NCI-H2081 treated with DMSO at 0.1 percent for 48 hours (cell line): ENCODE measurements at places on chromosomes 4 and X.
A peak's percentile ranks its signal among the peaks of the same experiment; 100 is the strongest.

GRCh38 chr4:81792521-81792920, 320.8 kb upstream of the RASGEF1B start:
- DNase-seq, result no peak

- DNase-seq, result no peak
Measured at GRCh38 chr4:67575232-67576058, 16.9 kb downstream of the STAP1 start.

DNA sequence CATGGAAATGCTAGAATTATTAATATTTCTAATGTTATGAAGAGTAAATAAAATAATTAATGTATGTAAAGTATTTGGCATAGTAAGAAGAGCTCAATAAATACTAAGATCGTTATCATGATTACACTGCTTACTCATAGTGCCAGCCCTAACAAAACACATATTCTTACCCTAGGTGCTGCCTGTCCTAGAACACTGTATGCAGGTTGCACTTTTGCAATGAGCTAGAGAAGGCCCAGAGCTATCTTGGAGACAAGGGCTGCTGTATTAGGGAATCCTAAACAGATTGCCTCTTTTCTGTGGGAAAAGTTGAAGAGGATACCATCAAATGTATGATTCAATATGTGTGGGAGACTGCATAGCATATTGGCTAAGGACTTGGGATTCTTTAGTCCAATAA, 48.0 kb upstream of the TMEM164 start:
- DNase-seq, result no peak

GRCh38 chr4:101064541-101065180, 282.7 kb downstream of the PPP3CA start:
- no peak for DNase-seq

GRCh38 chr4:186015212-186015817, 53.6 kb upstream of the TLR3 start:
- DNase-seq, result no peak

DNA sequence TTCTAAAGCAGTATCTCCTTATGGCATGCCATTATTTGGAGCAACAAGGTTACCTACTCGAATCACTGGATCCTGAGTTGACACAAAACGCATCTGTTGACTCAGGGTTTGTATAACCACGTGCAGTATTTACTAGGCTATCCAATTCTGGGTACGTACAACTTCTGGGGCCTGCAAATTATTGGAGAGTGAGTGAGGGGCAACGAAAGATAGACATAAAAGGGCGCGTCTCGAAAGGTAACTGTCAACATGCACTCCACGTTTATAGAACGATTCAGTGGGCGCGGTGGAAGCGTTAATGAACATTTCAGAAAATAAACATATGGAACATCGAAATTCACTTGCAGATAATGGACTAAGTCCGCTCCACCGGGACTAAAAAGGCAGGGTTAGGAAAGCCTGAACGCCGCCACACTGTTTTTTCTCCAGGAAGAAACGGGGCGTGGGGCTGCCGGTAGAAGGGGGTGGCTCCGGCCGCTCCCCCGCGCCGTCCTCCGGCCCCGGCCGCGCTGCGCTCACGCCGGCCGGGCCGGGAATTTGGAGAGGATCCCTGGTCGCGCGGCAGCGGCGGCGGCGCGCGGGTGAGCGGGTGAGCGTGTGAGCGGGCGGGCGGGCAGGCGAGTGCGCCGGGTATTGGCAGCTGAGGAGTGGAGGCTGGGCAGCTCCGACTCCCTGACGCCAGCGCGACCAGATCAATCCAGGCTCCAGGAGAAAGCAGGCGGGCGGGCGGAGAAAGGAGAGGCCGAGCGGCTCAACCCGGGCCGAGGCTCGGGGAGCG, at the start of gene SMAD1:
Gene SMAD1 (plus strand): TSS at position 690 of the 778 bp plus-strand sequence. CDS start 32,761 bp downstream, outside the sequence.
- DNase-seq, result peak; percentile 3

DNA sequence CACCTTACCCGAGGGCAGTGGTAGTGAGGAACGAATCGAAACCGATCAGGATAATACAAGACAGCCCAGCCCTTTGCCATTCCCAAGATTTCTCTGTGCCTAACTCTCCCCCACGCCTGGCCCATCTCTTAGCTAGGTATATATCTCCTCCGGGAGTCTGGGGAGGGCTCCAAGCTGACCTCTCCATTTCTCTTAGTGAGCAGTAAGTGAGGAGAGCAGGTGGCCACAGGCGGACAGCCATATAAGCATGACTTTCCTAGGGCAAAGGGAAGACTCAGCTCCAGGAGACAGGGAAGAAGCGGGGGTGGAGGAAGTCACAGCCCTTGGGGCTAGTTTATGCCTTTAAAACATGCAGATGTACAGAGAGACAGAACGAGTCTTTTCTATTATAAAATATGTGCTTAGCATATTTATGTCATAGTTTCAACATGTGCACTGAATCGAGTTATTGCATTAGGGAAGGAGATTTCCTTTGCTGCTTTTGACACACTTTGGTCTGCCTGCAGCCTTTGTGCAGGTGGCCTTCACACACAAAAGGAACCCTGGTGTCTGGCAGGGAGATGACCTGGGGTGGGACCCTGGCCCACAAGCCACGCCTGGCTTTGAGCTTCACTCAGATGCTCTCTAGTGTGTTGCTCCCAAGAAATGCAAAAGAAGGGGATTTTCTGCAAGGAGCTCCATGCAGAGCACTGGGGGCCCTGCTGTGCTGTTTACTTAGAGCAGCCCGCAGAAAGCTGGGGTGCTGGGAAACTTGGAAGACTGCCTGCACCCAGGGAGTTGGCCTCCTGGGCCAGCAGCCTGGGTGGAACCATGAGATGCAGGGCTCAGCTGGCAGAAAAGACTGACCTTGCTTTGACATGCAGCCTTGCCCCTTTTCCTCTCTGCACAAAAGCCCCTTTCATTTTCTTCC, 613.3 kb downstream of the BCOR start:
- no peak for DNase-seq

DNA sequence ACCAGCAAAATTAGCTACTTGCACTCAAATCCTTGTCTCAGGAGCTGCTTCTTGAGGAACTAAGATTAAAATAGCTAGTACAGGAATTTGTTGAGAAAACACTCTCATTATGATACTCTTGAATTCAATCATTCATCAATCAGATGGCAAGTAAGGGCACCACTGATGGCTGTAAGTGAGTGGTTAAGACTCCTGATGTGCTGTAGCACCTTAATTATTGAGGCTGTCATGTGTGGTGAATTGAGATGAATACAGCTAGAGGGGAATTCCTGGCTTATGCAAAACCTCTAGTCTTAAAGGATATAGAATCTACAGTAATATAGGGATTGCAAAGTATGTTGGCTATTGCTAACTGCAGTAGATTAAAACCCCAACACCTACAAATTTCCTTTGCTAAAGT, 509.1 kb downstream of the IQCM start:
- DNase-seq, result no peak

- DNase-seq, result no peak
Measured at GRCh38 chrX:130419263-130419662, 17.5 kb downstream of the RBMX2 start.

- DNase-seq, result no peak
Measured at GRCh38 chr4:22762548-22762947, 69.8 kb downstream of the GBA3 start.

GRCh38 chr4:57095245-57095644, 14.9 kb downstream of the IGFBP7 start:
- DNase-seq, result no peak

DNA sequence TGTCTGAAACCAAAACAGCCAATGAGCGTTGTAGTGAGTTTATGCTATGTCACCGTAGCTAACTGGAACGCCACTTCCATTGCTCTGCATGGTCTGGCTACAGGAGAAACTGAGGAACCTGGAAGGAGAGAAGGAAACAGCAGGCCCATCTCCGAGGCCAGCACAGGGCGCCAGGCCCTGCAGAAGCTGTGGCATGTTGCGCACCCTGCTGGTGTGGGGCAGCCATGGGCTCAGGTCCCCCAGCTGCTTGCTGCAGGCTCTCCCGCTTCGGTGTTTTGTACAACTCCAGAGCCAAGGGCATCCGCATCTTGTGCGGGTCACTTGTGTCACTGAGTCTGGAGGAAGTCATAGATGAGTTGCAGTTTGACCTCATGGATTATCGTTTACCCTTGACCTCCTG, 89.2 kb downstream of the AFAP1 start:
- no peak for DNase-seq

- no peak for DNase-seq
Measured at GRCh38 chr4:164997324-164997723, 19.9 kb upstream of the TRIM61 start.

DNA sequence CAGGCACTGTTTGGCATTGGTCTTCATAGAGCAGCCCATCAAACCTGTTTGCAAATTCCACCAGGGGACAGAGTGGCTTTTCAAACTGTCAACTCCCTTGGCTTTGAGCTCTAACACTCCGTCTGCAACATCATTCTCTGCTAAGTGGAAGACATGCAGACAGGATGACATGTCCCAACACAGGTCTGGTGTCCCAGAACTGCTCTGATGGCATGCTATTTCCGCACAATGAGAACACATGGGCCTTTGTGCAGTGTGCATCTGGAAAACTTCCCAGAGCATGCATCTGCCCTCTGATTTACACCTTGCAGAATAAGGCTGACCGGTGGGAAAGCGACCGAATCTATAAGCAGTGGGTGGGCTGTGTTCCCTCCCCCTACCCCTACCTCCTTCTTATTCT, 212.8 kb upstream of the GYPA start:
- DNase-seq, result no peak

- no peak for DNase-seq
Measured at GRCh38 chr4:4426511-4427120, 39.7 kb downstream of the NSG1 start.

DNA sequence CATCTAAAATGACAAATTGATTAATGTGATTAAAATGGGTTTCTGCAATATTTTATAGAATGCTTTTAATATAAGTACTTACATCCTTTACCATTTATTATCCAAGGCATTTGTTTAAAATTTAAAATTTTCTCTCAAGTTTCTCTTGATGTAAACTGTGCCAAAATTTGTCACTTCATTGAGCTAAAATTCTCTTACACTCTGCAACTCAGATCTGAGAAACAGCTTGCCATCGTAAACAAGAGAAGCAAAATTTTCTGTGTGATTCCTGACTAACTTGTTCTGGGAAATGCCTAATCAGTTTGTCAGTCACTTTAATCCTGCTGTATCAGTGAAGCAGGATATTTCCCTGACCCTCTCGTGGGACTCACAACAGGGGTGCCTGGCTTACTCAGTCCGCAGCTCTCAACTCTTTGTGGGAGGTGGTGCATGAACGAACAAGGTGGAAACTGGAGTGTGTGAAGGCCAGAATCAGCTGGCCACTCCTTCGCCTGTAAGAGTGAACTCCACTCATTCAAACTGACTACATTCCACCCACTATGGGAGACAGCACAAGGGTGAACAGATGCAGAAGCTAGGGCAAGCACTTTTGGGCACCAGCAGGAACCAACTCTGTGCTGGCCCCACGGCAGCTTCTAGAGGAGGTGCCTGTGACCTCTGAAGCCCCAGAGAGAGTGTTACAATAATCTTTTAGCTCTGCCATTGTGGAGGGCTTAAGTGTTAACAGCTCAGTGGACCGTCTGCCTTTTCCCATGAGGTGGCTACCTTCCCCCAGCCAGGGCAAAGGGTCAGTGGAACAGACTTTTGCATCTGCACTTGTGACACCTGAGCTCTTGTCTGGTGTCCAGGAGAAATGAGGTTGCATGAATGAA, 349.4 kb downstream of the FAT4 start:
- DNase-seq, result no peak

DNA sequence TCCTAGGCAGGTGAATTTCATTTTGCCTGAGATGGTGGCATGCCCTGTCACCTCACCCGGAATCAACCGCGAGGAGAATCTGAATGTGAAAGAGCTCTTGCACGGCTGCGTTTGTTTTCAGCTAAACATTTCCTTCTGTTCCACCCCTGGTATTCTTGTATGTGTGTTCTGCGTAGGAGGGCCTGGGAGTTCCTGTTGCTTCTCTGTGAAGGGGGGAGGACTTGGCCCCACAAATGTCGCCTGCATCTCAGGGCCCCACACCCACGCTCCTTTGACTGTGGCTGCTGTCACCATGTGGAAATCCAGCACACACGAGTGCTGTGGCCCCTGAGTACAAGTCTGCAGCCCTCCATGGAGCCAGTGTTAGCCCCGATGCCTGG, 45.8 kb upstream of the CLCN4 start:
- DNase-seq, result no peak

- no peak for DNase-seq
Measured at GRCh38 chr4:100797791-100798190, 280.0 kb upstream of the EMCN start.

DNA sequence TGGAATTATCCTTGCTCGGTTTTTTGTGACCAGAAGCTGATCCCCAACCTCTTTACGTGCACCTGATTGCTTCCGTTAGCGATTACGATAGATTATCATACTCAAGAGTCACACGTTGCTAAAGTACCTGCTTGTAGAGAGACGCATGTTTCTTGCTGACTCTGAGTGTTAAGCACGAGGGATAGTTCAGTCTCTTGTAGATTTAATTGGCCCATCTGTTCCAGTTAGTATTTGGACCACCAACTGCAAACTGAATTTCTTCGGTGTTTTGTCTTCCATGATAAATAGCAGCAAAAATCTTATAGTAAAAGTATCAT, 516 bp upstream of the COX18 start:
- DNase-seq, result no peak

GRCh38 chr4:156799121-156799589, 172.4 kb downstream of the PDGFC start:
- DNase-seq, result no peak

- no peak for DNase-seq
Measured at GRCh38 chr4:56764223-56764622, 57.3 kb downstream of the SPINK2 start.

DNA sequence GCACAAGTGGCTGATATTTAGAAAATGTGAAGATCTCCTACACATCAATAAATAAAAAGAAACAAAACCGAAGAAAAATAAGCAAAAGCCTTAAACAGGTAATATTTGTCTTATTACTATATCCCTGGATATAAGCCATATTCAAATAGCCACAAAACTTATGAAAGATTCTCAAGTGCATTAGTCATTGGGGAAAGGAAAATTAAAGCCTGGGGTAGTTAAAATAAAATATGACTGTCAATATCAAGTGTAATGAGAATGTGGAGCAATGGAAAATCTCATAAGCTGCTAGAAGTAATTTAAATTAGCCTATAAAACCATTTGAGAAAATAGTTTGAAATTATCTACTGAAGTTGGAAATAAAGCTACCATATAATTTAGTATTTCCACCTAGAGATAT, 399.9 kb downstream of the GASK1B start:
- DNase-seq, result no peak

- DNase-seq, result peak; percentile 31
Measured at GRCh38 chrX:49884290-49884862, 5.1 kb downstream of the USP27X start.
